ENCODE measurements at places on chromosomes 12 and 14.

- DNase-seq = peak; percentile 78
Observed at GRCh38 chr14:77375973-77376770, 722 bp downstream of the TMED8 start.

DNA sequence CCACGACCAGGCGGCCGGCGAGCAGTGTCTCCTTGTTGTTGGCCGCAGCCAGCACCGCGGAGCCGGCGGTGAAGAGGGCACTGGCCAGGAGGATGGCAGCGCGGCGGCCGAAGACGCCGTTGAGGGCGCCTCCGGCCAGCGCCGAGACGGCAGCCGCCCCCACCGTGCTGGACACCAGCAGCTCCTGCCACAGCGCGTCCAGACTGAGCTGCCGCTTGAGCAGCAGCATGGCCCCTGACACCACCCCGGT is 691 bp downstream of the SLC2A13 start:
- DNase-seq = no peak

DNA sequence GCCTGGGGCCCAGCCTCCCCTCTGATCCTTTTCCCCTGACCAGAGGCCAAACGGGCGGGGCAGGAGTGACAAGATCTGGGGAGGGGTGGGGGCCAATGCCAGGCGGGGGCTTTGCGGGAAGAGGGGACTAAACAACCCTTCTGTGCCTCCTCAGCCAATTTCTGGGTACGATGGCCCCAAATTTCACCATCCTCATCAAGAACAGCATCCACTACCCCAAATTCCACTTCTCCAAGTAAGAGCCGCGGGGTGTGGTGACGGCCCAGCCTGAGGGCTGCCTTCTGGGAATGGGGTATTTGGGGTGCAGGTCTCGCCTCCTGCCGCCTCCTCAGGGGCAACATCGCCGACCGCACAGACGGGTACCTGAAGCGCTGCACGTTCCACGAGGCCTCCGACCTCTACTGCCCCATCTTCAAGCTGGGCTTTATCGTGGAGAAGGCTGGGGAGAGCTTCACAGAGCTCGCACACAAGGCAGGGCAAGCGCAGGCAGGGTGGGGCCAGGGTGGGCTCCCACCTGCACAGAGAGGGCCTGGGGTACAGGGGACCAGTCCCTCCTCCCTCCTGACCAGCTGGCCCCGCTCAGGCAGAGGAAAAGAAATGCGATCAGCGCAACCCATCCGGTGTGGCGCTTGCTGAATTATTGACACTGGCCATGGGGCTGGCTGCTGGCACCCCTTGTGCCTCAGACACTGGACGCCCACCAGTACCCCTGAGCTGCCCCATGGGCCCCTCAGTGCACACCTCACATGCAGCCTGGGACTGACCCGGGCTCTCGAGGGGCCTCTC is 1.7 kb downstream of the P2RX2 start:
- DNase-seq = no peak

GRCh38 chr12:12405882-12406281 is 49.0 kb downstream of the BORCS5 start:
- DNase-seq = no peak

GRCh38 chr12:57904426-57904825 is 36.9 kb upstream of the ATP23 start:
- no peak for DNase-seq

GRCh38 chr14:91295276-91295845 is 50.9 kb upstream of the GPR68 start:
- no peak for DNase-seq

DNA sequence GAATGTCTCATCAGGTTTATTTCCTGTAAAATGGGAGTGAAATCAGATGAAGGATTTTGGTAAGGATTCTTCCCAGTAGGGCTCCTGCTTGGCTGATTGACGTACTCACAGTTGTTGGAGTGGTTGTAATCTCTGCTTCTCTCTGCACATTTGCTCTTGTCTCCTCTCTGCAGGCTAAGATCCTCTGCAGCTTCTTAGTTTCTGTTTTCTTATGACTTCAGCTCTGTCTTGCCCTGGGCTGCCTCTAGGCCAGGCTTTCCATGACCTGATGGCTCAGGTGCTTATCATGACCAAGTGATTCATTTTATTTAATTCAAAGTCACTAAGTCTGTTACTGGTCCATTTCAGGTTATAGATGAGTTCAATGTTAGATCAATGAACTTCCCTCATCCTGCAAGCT is 394.5 kb upstream of the DDHD1 start:
- DNase-seq = no peak

- DNase-seq = no peak
Observed at GRCh38 chr12:10967409-10967808, 19.3 kb downstream of the TAS2R50 start.

GRCh38 chr12:50597200-50598195 is 92.7 kb downstream of the DIP2B start:
- DNase-seq = peak; percentile 91

DNA sequence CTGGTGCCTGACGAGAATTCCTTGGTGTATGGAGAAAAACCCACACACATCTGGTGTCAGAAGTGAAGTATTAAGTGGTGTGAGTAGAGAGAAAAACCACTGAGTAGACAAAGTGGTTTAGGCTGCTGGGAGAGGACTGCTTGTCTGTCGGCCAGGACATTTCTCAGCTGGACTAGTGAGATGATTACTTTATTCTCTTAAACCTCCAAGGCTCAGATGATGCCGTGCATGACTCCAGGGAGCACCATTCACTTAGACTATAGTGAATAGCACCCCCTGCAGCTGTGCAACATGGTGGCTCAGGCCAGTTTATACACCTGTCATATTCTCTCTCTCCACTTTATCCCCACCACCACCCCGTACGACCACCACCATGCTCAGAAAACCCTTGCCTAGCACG is 28.5 kb upstream of the NFYB start:
- no peak for DNase-seq

- no peak for DNase-seq
Observed at GRCh38 chr12:84362552-84362897, 550.1 kb downstream of the SLC6A15 start.

DNA sequence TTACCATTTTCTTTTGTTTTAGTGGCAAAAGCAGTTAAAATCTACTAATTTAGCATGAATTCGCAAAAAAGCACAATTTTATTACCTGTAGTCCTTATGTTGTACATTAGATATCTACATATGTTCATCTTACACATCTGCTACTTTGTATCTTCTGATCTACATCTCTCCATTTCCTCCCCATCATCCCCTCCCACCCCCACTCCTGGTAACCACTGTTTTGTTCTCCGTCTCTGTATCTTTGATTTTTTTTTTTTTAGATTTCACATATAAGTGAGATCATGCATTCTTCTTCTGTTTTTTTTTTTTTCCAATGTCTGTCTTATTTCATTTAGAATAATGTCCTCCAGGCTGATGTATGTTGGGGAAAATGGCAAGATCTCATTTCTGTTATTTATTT is 922.7 kb downstream of the VRK1 start:
- DNase-seq = no peak

DNA sequence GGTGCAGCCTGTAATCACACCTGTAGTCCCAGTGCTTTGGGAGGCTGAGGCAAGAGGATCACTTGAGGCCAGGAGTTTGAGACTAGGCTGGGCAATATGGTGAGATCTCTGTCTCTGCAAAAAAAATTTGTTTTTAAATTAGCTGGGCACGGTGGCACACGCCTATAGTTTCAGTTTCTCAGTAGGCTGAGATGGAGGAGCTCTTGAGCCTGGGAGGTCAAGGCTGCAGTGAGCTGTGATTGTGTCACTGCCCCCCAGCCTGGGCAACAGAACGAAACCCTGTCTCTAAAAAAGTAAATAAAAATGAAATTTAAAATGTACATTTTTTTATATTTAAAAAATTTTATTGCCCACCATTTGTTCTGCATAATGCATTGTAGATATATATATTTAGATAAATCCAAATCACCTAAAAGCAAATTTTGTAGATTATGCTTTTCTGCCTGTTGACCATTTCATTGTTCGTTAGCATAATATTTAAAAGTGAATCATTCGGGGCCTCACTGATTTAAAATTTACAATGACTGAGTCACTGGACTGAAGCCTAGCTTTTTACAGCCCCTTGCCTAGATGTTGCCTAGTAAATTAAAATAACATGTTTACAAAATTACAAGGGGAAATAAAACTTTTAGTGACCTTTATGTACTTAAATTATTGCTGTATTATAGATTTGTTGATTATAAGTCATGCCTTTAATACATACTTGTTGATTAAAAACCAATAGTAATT is 87.9 kb downstream of the USP15 start:
- DNase-seq = no peak

DNA sequence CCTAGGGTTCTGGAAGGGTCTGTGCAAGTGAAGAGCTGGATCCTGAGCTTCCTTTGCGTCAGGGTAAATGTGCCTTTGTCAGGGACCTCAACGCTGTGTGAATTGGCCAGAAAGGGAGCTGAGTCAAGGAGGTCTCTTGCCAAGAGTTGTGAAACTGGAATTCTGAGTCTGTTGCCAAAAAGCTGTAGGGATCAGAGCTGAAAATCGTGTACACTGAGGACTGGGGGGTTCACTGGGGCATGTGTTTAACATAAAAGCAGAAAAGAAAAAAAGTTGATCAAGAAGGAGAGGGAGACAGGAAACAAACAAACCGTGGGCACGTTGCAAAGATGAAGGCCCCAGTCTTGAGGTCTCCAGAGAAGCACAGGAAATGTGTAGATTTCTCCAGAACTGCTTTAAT is 1081.5 kb downstream of the VRK1 start:
- no peak for DNase-seq

DNA sequence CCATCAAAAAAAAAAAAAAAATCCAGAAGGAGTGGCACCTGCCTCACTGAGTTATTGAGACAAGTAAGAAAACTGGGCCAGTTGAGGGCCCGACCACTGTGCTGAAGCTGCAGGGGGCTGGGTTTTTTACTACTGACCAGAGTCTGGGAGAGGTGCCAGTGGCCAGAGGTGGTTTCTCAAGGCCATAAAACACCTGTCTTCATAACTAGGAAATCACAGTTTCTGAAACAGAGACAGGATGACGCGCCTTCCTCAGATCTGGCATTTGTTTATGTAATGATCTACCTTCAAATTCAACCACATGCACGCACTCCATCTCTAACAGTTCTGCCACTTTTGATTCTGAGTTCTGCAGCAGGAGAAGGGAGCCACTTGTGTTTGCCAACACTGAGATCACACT is 12.7 kb downstream of the TSPAN11 start:
- no peak for DNase-seq

DNA sequence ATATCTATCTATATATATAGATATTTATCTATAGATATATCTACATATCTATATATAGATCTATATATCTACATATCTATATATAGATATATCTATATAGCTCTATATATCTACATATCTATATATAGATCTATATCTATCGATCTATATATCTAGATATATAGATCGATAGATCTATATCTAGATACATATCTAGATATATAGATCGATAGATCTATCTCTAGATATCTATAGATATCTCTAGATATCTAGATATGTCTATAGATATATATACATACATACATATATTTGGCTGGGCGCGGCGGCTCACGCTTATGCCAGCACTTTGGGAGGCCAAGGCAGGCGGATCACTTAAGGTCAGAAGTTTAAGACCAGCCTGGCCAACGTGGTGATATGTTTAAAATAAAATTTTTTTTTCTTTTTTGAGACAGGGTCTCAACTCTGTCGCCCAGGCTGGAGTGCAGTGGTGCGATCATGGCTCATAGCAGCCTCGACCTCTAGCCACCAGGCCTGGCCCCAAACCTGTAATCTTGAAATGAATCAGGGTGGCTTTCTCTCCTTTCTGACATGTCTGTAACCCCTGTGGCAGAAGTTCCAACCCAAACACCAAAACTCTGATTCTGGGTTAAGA is 18.1 kb downstream of the ARPC3 start:
- no peak for DNase-seq

DNA sequence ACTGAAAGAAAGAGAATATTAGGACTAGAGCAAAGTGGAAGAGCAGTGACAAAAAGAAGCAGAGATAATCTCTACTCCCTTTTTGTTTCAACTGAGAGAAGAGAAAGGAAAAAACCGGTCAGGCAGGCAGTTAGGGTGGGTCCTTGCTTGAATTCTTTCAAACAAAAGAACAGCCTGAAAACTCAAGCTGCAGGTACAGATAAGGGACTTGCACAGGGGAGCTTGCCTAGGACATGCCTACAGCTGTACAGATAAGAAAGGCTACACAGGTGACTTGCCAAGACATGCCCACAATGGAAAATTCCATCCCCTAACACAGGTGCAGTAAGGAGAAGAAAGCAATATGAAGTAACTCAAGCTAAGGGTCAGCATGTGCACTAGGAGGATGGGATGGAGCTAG is 532.2 kb upstream of the MIS18BP1 start:
- no peak for DNase-seq

DNA sequence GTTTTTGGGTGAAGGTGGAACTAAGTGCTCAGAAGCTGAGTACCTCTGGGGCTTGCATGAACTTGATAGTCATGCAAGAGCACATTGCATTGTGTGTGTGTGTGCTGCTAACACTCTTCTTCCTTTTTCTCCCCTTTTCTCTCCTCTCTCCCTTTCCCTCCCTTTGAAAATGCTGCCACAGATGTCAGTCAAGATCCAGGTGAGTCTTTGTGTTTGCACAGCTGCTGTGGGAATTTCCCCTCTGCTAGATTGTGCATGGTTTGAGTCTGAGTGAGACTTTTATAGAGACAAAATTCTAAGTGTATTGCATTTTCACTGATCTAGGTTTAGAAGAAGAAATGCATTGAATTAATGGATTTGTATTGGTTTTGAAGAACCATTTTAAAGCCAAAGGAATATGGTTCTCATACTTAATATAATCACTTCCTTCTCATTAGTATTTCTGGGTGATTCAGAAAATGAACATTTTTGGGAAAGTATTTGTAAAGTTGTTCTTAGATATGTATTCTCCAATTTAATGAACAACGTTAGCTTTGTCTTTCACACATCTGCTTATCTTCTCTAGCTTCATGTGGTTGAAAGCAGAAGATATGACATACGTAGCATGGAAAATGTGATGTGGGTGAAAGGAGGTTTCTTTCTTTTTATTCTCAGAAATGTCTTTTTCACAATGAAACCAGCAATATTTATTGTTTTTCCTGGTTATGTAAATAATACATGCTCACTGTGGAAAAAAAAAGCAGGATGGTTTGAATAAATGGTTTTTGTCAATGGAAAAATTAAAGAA is 108.5 kb downstream of the NRXN3 start:
- no peak for DNase-seq

DNA sequence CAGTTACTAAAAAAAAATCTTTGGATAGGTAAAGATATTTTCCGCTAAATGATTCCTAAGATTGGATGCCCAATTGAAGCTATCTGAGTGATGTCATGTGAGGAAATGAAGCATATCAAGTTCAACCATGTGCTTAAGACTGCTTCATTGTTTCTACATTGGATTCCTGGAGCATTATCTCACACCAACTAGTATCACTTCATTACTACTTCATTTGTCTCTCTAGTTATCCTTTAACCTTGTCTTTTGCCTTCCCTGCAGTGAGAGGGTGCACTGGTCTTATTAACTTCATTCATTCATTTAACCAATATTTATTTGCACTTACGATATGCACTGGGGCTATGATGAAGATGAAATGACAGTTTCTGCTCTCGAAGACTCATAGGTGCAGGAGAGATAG is 198.1 kb downstream of the SLC38A4 start:
- DNase-seq = no peak

All from Karpas-422 (cell line).